ENCODE measurements at places on chromosomes 5 and 9.

GRCh38 chr5:145689235-145689634 lies 145.9 kb downstream of the PRELID2 start:
- DNase-seq, result no peak

DNA sequence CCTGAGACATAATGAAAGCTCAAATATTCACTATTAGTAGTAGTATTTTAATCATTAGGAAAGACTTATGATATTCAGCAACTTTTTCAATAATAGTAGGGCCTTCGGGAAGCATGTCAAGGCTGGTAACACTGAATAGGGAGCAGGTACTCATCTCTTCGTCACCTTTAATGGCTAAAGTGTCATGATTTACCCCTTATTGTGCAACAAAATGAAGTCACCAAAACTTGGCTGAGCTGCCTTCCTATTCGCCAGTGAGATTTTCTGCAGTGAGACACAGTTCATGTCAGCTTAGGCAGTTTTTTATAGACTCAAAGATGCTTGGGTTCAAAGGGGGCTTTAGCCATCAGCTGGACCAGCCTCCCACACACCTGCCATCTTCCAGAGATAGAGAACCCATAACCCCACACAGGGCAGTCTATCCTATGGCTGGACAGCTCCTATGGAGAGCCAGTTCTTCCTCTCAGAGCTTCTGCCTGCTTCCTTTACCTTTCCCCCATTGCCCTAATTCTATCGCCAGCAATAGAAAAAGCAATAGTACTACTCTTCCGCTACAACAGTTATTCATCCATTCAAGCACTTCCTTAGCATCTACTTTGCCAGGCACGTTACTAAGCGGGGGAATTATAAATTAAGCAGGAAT lies 2.3 kb upstream of the CPLX2 start:
- no peak for DNase-seq

GRCh38 chr9:115923410-115923809 lies 230.2 kb upstream of the PAPPA start:
- no peak for DNase-seq

DNA sequence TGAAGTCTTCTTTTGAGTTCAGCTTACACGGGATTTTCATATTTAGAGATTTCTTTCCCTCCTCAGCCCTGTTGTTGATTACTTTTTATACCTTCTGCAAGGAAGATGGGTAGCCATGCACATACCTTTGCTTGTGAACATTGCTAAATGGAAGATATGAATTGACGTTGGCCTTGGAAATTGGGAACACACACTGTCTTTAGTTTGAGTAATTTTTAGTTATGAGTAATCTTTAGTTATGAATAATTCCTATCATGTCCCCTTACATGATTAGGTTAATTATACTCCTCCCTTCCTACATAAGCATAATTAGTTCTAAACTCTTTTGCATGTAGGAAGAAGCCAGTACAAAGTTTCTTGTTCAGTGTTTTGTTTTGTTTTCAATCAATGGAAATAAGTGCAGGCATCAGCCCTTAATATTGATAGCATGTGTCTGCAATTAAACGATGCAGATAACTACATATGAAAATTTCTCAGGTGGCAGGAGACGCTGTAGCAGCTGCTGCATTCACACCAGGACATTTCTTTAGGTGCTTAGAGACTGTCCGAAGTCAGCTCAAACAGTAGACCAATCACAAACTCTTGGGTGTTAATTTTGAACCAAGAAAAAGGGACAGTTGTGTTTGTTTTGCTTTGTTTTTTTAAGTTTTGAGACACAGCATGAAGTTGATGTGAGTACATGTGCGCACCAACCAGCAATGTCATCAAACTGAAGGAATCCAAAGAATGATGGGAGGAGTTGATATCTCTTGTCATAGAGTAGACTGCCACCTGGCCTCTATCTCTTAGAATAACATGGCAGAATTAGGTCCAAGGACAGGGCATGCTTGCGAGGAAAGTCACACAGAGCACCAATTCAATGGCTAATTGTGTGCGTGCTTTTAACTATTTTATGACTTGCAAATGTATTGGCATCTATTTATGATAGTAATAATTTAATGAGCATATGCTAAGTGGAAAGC lies 51.4 kb downstream of the SMARCA2 start:
- DNase-seq, result no peak

DNA sequence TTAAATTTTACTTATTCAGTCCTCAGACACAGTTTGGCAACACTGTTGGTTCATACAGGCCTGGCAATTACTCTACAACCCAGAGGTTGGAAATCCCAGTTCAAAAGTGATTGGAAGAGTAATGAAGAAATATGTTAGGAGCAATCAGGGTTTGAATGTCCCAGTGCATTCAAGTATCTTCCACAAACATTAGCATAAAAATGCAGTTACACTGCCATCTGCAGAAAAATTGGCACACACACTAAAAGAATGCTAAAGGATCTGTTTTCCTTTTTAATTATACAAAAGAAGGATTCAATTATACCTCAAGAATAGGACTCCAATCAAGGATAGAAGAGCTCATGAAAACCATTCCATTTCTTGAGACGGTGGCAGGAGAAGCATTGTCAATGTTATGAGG lies 130.2 kb downstream of the DNAH5 start:
- DNase-seq, result no peak

- no peak for DNase-seq
Observed at GRCh38 chr9:130519927-130520326, 59.5 kb upstream of the FUBP3 start.

GRCh38 chr5:38329132-38329715 lies 70.9 kb downstream of the EGFLAM start:
- no peak for DNase-seq

- no peak for DNase-seq
Observed at GRCh38 chr9:1878811-1879210, 136.3 kb upstream of the SMARCA2 start.

DNA sequence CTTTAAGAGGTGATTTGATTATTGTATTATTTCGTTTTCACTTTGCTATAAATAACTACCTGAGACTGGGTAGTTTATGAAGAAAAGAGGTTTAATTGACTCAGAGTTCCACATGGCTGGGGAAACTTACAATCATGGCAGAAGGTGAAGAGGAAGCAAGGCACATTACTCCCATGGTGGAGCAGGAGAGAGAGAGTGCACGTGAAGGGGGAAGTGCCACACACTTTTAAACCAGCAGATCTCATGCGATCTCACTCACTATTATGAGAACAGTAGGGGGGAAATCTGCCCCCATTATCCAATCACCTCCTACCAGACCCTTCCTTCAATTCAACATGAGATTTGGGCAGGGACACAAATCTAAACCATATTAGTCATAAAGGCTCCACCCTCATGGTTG lies 36.1 kb upstream of the NDFIP1 start:
- no peak for DNase-seq

DNA sequence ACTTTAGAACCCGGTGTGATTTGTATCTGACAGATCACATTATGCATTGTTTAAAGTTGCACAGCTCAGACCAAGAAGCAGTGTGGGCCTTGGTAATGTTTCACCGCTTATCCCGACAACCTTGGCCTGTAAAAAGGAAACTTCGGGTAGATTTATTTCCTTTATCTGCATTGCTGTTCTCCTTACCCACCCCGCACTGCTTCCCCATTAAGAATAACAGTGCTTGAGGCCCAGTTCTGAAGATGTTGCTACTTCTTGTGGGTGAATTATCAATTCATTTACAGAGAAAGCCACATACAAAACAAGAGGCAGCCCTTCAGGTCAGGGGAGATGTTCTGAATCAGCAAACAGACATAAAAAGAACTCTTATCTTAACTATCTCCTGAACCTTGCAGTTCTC lies 8.4 kb downstream of the SMARCA2 start:
- no peak for DNase-seq

DNA sequence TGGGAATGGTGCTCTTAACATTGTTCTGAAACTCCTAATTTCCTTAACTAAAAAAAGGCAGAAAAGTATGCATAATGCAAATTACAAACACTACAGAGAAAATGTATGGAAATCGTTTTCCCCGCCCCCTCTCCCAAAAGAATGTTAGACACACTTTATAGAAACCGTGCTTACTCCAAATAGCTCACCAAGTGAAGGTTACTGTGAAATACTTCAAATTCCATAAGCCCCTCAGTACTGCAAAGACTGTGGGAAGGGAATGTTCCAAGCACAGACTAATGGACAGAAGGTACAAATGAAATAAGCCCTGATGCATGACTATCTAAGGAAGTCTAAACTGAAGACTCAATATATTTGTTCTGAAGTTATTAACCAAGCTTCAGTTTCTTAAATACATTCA lies 12.5 kb downstream of the MAPKAP1 start:
- no peak for DNase-seq

GRCh38 chr9:33524306-33524947 lies 376 bp downstream of the ANKRD18B start:
- peak; percentile 42 for DNase-seq

- DNase-seq, result peak; percentile 16
Observed at GRCh38 chr9:93594041-93594756, 17.8 kb downstream of the PHF2 start.

- DNase-seq, result no peak
Observed at GRCh38 chr9:29966247-29966646, 2393.0 kb upstream of the C9orf72 start.

DNA sequence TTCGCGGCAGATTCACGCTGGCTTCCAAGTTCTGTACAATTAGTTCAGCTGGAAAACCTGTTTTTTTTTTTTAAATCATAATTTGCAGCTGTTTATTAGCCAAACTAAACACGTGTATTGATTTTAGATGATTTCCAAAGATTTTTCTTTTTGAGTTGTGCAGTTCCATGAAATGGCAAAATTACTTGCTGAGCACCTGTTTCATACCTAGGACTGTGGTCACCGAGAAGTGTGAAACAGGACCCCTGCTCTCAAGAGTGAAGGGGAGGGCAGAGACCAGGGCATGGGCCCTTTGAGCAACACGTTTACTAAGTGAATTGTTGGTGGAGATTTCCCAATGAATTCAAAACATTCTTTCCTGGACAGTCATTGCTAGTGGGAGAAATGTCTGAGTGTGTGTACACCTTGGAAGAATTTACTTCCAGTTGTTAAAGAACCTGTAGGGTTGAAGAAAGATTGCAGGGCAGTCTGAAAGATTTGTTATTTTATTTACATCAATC lies 688 bp downstream of the SNX24 start:
- no peak for DNase-seq

- DNase-seq, result no peak
Observed at GRCh38 chr5:17748201-17748600, 113.9 kb downstream of the TAF11L14 start.

GRCh38 chr5:149153751-149154610 lies 12.7 kb downstream of the ABLIM3 start:
- DNase-seq, result no peak

- DNase-seq, result no peak
Observed at GRCh38 chr9:69425136-69425801, 100.3 kb downstream of the ENTREP1 start.

DNA sequence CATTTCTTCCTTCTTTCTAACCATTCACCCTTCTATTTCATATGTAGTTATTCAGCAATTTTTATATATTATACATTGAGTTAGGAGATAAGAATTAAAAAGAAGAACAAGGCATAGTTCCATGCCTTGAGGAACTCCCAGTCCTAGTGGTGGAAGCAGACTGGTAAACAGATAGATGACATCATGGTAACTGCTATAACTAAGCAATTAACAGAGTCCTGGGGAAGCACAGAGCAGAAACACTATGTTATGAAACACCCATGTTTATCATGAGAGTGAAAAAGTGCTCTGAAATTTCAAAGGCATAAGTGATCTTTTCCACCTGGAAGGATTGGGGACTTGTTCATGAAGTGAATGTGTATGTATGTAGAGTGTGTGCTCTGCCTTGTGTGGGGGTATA lies 14.6 kb downstream of the PAPPA start:
- no peak for DNase-seq

GRCh38 chr5:134176511-134177368 lies at the start of gene SKP1:
SKP1 (minus strand) TSS chr5:134176950; CDS start chr5:134174022, 2,928 bp downstream.
- DNase-seq, result peak; percentile 87

DNA sequence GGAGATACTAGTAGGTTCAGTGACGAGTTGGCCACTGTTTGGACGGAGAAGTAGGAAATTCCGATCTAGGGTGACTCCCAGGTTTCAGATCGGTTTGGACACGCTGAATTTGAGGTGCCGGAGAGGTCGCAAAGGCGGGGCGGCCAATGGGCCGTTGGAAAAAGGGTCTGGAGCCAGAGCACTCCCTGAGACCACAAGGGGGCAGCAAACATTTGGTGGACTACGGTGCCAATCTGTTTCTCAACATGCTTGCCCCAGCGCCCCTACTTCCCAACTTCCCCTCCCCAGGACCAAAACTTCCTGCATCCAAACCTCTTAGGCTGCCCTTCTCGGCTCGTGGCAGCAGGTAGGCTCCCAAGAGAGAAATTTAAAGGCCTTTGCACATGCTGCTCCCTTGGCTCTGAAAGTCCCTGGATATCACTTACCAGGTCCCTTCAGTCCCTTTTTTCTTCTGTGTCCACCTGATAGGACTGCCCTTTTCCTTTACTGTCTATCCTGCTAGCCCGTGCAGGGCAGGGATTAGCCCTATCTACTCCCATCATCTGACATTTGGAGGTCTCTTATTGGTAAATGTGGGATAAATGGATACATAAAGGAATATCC lies 992 bp upstream of the RPP25L start:
- DNase-seq, result peak; percentile 82
